ENCODE measurements at places on chromosomes 12 and 14.

DNA sequence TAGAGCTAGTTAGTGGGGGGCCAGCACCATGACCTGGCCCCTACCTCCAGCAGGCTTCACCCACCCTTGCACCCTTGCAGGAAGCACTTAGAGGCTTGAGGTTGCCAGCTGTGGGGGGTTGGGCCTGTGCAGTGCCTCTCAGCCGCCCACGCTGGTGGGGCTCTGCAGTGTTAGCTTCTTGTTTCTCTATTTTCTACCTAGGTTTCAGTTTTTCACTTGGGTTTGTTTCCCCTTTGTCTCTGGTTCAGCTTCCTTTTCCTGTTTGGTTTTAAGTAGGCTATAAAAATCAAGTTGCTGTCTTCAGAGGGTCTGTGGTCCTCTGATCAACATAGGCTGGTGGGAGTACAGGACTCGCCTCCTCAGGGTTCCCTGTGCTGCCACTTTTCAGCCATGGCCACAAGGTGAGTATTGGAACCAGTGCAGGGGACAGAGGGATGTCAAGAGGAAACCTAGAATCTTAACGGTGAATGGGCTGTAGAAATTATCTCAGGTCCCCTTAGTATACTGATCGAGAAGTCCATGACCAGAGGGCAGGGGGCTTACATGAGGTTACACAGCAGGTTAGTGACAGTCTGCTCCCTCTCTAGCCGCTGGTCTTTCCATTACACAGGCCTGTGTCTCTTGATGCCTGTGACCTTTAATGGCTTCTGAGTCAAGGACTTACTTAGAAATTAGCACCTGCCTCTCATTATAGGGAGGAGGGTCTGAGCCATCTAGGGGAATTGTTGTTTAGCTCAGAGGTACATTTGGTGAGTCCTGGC lies at the start of gene EVL:
EVL (plus strand) TSS at position 312 of the 761 bp plus-strand sequence; CDS start at position 391, 79 bp downstream.
- DNase-seq: peak; percentile 57

GRCh38 chr12:49094160-49094974 lies at the start of gene DHH:
DHH (minus strand) TSS chr12:49094801; CDS start chr12:49094512, 289 bp downstream.
- DNase-seq: no peak

- no peak for DNase-seq
Observed at GRCh38 chr14:80315681-80316080, 104.4 kb upstream of the DIO2 start.

DNA sequence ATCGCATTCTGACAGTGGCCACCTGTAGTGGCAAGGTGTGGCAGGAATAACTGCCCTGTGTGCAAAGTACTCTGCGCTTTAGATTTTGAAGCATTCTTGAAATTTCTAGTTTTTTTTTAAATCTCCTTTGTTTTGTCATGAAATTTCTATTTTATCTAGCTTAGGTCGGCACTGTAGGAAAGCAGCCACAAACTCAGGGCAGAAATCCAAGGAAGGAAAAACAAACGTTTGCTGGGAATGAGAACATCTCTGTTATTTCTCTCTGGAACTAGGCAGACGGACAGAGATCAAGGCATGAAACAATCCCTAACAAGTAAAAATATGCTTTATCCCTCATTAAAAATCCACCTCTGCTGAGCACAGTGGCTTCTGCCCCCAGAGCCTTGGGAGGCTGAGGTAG lies 1.3 kb upstream of the NR2C1 start:
- no peak for DNase-seq

All from effector CD4-positive, alpha-beta T cell (primary cell).